ENCODE measurements at places on chromosomes 11 and 22.

GRCh38 chr22:21564411-21564810 is 3.1 kb upstream of the UBE2L3 start:
- DNase-seq, result no peak

DNA sequence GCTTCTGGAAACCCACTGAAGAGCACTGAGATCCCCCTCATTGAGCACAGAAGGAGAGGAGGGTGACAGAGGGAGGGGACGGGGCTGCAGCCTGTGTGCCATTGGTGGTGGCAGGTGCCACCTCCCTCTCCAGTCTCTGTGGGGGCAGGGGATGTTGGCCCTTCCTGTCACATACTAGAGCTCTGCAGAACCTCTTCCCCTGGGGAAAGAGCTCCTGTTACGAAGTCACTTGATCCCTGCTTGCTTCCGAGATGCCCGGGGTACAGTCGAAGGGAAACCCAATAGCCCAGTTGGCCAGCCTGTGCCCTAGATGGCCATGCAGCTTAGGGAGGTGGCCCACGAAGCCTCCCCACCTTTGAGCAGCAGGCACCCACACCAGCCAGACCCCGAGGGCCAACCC is 29.4 kb downstream of the DAGLA start:
- DNase-seq, result peak; percentile 68

DNA sequence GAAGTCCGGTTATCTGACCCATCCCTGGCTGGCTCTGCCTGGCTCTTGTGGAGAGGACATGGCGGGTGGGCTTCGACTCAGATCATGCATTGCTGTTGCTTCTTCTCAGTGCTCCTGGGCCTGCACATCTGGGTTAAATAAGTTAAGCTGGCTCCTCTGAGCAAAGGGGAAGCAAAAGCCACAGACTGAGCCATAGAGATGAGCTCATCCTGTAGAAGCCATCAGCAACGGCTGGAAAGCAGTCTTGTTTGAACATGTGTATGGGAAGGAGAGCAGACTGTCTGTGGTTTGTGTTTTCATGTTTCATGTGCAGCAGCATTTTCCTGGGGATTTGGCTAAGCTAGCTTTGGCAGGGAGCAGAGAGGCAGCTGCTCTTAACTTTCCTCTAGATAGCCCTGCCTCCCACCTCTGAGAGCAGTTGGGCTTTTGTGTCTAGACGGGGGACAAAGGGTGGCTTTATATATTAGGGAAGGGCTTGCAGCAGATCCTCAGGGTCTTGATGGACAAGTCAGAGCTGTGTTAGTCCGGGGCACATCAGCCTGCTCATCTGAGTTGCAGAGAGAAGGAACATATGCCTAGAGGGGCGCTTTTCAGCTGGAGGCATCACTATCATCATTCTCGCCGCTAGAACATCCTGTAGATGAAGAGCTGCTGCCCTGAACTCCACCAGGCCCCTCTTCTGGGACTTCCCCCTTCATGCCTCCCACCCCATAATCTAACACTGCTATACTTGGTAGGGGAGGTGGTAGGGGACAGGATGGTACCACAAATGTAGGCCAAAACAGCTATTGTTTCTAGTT is 14.9 kb downstream of the DCPS start:
- DNase-seq, result no peak

DNA sequence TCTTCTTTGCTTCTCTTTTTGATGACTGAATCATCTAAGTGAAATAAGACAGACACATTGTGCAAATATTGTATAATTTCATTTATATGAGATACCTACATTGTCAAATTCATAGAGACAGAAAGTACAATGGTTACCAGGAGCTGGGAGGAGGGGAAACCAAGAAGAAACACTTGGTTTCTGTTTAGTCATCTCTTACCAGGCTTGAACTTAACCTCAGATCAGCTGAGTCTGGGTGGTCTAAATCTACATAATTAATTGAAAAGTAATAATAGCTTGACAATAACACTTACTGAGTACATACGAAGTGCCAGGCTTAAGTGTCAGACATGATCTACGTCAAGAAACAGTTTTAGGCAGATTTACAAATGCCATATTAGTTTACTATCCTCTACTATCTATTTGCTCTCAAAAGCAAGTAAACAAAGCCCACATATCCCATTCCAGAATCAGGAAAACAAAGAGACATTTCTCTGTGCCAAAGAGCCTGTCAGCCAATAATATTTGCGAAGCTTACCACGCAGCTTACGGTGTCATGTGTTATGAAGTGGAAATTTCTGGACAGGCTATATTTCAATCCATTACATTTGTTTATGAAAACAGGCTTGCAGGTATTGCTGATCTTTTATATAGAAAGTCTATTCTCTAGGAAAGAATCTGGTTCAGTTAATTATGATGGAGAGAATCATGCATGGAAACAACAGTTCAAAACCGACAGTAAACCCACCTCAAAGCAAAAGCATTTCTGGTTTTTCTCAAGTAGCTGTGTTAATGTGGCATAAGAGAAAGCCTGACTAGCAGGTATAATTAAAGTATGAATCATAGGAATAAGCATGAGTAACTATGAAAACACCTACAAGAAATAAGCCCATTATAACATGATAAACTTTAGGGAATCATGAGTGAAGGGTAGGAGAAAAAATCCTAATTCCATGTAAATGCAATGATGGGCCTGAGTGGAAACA is 2.7 kb upstream of the ARHGAP42 start:
- DNase-seq, result no peak

DNA sequence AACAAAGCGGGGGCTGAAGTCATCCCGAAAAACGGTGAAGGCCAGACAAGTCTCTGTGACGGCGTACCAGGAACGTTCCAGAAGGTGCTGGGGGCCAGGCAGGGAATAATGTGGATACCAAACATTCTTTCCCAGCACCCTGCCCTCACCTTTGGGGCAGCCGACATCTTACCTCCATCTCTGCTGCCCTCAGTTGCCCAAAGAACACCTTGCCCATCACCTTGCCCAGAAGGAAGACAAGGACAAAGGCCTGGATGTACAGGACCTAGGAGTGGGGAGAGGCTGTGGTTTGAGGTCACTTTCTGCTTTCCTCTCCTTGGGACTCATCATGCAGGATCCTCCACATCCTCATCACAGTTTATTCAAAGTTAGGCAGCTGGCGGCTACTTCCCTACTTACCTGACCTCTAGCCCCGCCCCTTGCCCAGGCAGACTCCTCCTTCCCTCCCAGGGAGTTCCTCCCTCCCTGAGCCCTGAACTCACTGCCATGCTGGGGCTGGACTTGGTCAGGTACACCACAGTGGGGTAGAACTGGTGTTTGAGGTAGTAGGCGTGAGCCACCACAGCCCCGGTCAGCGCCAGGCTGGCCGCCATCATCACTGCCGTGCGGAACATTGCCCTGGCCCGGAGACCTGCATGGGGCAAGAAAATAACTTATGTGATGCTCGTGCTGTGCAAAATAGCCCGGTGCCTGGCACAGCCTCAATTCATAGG is 1.2 kb downstream of the SYVN1 start:
- DNase-seq, result no peak

- DNase-seq, result no peak
Observed at GRCh38 chr11:45412051-45412471, 125.9 kb upstream of the SYT13 start.

GRCh38 chr22:17866127-17866526 is 91.9 kb upstream of the BID start:
- no peak for DNase-seq

GRCh38 chr11:15773476-15774387 is 582.6 kb downstream of the SOX6 start:
- no peak for DNase-seq

- no peak for DNase-seq
Observed at GRCh38 chr11:1852877-1853276, at the start of gene LSP1. Gene LSP1, plus strand, starts transcription at chr11:1853084. Its CDS starts 61 bp downstream, at chr11:1853145.

GRCh38 chr11:104970756-104971155 is 2.4 kb upstream of the CASP4 start:
- DNase-seq, result no peak

DNA sequence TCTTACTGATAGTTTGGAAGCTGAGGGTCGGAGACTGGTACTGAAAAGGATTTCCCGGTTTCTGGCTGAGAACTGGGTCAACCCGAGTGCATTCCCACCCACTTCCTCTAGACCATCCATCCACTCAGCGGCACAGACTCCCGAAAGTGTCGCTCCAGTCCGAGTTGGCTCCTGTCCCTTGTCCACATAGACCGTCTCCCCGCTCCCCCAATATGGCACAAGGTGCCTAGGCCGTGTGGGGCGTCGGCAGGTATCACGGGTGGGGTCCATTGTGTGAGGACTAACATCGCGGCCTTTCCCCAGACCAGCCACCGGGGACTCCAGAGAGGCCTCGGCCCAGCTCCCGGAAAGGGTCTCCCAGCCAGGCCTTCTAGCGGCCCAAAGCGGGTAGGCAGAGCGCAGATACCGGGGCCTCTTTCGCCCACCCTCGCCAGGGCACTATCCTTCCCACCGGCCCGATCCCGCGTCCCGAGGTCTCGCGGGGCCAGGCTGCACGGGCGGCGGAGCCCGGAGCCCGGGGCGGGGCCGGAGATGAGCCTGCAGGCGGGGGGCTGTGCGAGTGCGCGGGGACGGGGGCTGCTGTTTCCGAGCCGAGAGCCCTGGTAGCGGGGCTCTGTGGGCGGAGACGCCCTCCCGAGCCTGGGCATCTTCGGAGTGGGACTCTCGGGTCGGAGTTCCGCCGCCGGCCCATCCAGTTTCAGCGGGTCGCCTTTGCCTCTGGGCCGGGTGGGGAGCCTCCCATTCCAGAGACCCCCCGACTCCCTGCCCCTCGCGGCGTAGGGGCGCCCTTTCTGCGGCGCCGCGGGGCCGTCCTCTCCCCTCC is 21.1 kb downstream of the SERPINH1 start:
- DNase-seq, result no peak

GRCh38 chr11:46278387-46279125 is 1.1 kb downstream of the CREB3L1 start:
- no peak for DNase-seq

GRCh38 chr11:9144828-9145227 is 53.4 kb upstream of the SCUBE2 start:
- DNase-seq, result no peak

DNA sequence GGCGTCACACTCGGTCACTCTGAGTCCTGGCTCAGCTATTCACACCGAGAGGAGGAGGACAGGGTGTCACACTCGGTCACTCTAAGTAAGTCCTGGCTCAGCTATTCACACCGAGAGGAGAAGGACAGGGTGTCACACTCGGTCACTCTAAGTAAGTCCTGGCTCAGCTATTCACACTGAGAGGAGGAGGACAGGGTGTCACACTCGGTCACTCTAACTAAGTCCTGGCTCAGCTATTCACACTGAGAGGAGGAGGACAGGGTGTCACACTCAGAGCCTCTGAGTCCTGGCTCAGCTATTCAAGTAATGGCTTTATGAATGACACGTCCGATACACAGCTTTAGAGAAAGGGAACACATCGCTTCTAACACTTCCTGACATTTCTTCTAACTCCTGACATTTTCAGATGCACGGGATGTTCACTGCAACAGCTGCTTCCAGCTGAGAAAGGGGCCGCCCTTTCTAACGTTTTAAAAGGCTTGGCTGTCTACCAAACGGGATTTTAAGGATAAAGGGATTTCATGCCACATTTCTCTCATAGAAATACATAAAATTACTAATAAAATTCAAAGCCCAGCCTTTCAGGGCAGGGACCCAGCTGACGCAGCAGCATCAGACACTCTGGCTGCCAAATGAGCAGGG is 28.1 kb downstream of the DRD4 start:
- no peak for DNase-seq
